ENCODE measurements at places on chromosomes 6 and 20. TPM values are rescaled to one million over a fixed set of nuclear protein-coding genes. Genes with fewer than 3 reads are reported as not detected.

The ADAT2 gene
- total RNA-seq: 12.0 TPM

The FRMD1 gene
- 11.8 TPM for total RNA-seq

The NRSN1 gene
- total RNA-seq: not detected

The C20orf144 gene
- total RNA-seq: not detected

The EPPIN gene
- total RNA-seq: not detected

The MAN1A1 gene
- total RNA-seq: 287 TPM

The TBX18 gene
- total RNA-seq: 50.2 TPM

The TTBK1 gene
- total RNA-seq: not detected

The COL9A1 gene
- total RNA-seq: not detected

The SLA2 gene
- total RNA-seq: 0.30 TPM

The KCNQ2 gene
- total RNA-seq: not detected

The GLP1R gene
- total RNA-seq: 0.60 TPM

The BPIFB1 gene
- total RNA-seq: not detected

The PDE10A gene
- 10.0 TPM for total RNA-seq

The FAM184A gene
- total RNA-seq: 10.9 TPM

The TPBG gene
- total RNA-seq: 15.9 TPM

DNA sequence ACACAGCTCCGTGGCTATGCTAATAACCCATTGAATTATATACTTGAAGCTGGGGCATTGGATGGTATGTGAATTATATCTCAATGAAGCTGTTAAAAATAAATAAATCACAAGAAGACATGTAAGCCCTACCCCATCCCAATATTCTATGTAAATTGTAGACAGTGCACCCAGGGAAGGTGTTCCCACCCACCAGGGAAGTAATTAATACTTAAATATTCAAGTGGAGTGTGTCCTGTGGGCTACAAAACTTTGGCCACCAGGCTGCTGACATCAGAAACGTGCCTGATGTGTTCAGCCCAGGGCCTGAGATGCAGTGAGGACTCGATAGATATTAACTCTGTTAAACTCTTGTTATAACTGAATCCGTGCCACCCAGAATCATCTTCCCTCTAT lies 240.4 kb upstream of the RREB1 start:
- DNase-seq: no peak

DNA sequence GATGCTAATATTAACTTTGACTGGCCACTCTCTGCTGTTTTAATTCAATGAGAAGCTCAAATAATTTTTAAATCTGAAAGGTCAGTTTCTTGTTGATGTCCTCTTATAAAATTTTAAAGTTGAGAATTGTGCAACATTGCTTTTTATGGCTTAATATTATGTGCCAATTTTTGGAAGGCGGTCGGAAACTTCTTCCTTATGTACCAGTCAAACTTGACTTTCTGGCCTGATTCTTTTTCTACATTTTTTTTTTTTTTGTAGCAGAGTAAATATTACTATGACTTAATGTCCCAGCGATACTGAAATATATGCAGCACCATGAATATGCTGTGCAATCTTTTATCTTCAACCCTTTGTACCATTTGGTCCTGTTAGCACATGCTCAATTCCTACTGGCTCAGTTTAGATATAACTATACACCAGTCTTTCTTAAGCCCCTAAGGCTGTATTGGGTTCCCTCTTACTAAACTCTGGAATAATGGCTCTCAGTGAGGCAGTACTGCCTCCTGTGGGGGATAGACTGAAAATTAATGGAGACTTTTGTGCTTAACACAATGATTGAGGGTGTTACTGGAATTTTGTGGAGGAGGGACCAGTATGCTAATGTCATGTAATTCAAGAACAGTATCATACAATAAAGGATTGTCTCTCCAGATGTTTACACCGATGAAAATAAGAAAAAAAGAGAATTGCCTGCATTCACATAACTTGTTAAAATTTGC lies 156.4 kb upstream of the SYNCRIP start:
- no peak for DNase-seq

DNA sequence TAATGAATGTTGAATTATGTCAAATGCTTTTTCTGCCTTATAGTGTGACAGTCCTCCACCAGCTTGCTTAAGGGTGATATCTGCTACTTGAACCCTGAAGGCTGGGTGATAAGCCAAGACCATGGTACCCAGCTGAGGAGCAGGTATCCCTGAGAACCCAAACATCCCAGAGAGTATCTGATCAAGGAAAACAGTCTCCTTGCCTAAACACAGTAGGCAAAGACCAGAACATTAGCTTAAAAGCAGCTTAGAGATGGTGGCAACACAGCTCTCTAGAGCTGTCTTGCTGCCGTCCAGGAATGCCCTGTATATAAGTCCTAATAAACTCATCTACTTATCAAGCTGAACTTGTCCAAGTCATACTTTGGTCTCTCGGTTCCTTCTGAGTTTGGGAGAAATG lies 127.7 kb upstream of the PRSS16 start:
- DNase-seq: no peak

- peak; percentile 71 for DNase-seq
Measured at GRCh38 chr20:7285918-7286556, 518.6 kb downstream of the BMP2 start.

DNA sequence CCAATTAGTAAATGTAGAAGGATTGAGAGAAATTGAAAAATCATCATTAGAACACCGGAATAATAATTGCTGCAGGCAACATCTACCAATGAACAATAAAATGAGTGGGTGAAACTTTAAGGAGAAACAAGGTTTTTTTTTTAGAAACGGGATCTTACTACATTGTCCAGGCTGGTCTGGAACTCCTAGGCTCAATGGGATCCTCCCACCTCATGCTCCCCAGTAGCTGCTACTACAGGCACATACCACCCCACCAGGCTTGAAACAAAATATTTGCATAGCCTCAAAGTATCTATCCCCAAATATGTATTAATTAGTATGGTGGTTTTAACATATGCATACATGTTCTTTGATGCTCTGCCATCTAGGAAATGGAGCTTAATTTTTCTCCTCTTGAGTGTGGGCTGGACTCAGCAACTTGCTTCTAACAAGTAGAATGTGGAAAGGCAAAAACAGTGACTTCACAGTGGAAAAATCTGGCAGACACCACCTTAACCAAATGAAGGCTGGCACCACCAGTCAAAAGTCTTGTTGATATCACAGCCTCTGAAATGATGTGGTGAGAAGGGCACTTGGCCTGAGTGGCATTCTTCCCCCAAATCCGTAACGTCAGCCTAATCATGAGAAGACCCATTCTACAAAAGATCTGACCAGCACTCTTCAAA lies 12.1 kb downstream of the NRSN2 start:
- DNase-seq: no peak

DNA sequence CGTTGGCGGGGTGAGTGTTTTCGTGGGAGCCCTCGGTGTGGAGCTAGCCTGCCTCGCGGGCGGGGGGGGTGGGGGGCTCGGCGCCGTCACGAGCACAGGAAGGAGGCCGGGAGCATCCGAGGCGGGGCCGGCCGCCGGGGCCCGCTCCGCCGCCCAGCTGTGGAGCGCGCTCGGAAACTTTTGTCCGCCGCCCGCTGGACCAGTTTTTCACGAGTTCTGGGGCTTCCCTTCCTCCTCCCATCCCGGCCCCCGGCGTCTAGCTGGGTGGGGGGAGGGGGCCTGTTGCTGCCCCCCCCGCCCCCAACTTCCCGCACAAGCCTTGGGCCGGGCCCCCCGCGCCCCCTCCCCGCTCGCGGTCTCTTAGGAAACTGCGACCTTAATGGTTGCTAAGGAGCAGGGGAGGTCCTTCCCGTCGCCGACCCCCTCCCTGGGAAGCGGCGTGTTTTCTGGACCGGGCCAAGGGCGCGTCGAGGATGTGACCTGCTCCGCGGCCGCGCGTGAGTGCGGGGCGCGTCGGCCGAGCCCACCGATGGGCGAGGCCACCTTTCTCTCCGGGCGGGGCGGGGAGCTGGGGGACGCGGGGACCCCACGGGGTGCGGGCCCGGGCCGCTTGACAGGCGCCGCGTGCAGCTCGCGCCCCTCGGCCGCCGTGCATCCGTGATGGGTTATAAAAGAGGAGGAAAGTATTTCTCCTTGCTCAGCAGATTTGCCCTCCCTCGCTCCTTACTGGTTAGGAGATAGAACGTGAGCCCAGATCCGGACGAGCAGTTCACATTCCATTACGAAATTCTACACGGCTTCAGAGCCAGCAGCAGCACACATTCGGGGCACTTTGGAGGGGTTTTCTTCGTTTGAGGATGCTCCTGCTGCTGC lies 1.4 kb downstream of the RREB1 start:
- DNase-seq: peak; percentile 73

- DNase-seq: no peak
Measured at GRCh38 chr20:55269913-55270312, 735.4 kb downstream of the CBLN4 start.

DNA sequence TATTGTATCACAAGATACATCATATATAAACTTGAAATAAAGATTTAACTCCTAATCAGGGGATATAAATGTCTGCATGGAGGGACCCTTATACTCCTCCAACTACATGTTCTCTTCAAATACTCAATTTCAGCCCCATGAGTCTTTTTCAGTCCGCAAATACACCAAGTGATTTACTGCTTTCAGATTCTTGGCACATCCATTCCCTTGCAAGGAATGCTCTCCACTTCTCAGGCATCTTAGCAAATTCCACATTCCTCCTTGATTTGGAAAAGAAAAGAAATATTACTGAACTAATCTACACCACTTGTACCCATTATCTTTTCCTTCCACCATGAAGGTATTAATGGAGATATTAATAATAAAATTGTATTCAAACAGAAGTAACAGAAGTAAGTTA lies 999.4 kb upstream of the GJE1 start:
- no peak for DNase-seq

DNA sequence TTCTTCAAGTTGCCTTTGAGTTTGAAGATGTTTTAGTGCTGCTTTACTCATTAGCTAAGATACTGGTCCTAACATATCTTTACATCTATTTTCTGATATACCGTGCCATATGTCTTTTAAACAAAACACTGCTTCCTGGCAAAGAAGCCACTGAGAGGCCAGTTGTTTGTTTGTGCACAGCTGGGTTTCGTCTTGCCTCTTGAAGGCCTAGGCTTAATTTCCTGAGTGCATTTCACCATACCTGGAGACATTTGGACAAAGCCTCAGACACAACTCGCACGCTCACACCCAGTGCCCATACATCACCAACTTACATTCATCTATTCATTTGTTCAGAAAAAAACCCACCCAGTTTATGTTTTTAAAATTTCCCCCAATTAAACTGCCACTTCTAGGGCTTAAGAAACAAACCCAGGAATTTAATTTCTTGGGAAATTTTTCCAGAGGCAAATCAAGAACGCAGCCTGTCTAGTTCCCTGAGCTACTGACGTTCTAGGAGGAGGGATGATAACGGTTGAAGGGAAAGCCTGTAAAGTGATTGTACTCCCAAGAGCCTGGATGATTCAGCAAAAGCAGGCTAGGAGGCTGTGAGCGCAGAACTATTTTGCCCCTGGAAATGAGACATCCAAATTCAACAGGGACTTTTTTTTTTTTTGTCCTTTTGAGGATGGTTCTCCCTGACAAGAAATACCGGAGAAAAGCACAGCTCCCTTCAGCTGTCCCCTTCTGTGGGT lies 77.7 kb downstream of the OLIG3 start:
- no peak for DNase-seq

GRCh38 chr6:87706187-87706966 lies 4.3 kb upstream of the AKIRIN2 start:
- DNase-seq: no peak

DNA sequence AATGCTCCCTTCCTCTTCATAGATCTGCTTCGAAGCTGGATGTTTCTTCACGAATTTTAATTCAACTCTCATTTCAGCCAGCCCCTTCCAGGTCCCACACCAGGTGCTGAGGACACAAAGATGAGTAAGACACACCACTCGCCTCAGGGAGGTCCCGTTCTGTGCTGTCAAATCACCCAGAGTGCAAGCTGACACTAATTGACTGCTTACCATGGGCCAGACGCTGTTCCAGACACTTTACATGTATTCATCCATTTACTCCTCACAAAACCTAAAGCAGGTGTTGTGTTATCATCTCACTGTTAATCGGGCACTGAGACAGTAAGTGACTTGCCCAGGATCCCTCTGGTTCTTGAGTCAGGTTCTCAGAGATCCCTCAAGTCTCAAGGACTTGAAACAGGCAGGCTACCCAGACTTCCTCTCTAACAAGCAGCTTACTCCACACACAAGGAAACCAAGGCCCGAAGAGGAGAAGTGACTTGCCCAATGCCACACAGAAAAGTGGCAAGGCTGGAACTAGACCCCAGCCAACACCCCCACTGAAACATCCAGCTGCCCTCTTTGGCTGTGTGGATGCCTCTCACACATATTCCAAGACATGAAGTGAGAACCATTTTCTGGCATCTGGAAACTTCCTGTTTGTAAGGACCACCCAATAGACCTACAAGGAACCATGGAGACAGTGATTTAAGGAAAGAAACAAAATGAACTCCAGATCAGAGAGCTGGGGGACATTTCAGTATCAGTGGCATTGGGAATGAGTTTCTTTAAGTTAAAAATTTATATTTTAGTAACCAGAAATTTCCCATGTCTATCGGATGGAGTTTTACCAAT lies 174.5 kb downstream of the CDC5L start:
- DNase-seq: no peak

DNA sequence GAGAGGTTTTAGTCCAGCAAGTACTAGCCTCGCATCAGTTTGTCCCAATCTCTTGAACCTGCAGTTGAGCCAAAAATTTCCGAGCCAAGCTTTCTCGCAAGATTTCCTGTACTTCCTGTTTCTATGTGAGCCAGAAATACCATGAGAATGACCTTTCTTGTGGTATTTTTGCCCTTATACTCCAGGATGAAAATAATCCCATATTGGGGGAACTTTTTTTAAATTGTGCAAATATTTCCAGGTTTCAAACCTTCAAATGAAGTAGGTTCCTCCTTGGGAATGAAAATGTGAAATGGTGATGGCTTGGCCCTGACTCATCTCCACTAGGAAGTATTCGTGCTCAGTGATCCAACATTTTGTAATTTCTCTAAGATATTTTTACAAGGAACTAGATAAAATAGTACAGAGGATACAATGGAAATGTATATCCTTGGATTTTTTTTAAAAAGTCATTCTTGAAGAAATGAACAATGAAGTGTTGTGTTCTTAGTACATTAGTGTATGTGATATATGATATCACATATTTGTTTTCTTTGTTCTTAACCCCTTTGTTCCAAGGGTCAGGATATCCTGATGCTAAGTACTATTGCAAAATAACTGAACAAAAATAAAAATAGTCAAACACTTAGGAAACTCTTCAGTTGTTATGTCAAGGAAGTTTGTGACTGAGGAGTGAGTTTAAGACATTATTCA lies 184.0 kb downstream of the PDE7B start:
- DNase-seq: no peak

- DNase-seq: no peak
Measured at GRCh38 chr20:52172392-52173047, 19.1 kb downstream of the ZFP64 start.

GRCh38 chr6:17054647-17055046 lies 47.2 kb upstream of the STMND1 start:
- DNase-seq: no peak

- no peak for DNase-seq
Measured at GRCh38 chr20:13839421-13840092, 54.7 kb downstream of the NDUFAF5 start.

GRCh38 chr6:150068151-150068550 lies 770 bp downstream of the ULBP3 start:
- DNase-seq: no peak

- no peak for DNase-seq
Measured at GRCh38 chr6:151148111-151148510, 91.7 kb upstream of the AKAP12 start.

Measured in tibial nerve (tissue), 4 donors.